ENCODE measurements at places on chromosomes 5 and 9.

DNA sequence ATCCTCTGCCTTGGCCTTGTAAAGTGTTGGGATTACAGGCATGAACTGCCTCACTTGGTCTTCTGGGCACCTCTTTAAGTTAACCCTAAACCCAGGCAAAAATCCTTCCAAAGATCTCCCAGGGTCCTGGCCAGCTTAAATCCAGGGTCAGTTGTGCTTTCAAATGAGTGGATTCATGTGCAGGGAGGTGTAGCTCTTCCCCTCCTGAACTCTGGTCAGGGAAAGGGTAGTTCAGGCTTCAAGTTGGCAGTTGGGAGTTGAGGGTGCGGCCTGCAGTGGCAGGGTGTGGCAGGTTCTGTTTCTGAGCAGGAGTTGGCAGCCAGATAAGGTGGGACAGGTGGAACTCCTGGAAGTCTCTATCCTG is 3.6 kb downstream of the HNRNPAB start:
- no peak for DNase-seq

DNA sequence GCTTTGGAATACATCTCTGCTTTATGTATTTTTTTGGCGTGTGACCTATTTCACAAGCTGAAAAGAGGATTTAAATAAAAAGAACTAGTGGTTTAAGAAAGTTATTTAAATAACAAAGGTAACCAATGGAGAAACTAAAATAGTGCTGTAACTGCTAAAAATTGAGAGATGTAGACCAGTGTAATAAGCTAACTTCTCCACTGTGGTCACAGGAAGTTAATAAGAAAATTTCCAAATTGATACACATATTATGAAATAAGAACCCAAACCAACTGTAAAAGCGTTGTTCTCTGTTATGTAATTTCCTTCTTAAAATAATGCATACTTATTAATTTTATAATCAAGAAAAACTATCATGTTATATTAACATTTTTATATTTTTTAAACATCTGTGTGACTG is 29.1 kb upstream of the ZFAND5 start:
- DNase-seq = no peak

GRCh38 chr9:70324963-70325362 is 66.2 kb downstream of the SMC5 start:
- no peak for DNase-seq

- no peak for DNase-seq
Measured at GRCh38 chr5:31469886-31470285, 62.0 kb downstream of the DROSHA start.

DNA sequence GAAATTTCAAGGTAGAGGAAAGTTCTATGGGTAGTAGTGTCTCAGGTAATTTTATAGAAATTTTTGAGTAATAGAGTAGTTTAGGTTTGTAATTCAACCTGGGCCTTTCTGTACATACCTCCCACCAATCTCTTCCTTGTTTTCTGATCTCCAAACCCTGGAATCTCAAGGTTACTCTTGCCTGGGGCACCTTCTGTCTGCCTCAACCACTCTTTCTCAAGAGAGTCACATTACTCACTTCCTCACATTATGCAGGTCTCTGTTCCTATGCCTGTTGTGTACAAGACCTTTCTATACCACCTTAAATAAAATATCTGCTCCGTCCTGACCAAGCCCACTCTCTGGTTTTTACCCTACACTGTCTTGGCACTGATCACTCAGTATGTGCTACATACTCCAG is 412.6 kb upstream of the CTNND2 start:
- DNase-seq = no peak

GRCh38 chr9:111348821-111349271 is 18.8 kb upstream of the OR2K2 start:
- DNase-seq = no peak

DNA sequence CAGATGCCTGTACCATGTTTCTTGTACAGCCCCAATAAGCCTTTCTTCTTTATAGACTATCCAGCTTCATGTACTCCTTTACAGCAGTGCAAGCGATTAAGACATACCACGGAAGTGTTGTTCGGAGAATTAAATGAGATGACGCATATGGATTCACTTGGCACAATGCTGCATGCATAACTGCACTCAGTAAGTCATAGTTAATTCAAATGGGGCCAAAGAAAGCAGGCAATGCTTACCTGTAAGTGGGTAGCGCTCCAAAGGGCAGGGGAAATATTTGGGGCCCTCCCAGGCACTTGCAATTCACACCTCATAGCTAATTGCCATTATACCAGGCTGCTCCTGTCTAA is 7.7 kb upstream of the ADRA1B start:
- DNase-seq = no peak

DNA sequence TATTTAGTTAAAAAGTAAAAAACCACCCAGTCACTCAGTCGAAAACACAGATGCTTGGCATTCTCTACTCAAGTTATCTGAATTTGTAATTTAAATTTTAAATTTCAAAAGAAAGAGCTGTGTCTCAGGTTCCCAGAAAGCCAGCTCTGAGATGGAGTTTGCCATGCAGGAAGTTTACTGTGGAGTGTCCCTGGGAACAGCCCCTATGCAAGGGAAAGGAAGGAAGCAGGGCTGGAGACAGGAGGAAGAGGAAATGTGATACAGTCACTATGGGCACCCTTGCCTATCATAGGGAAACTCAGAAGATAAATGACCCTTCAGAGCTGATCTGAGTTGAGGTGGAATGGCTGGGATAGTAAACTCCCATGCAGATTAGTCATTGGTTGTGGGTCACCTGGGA is 408.8 kb upstream of the ACTBL2 start:
- no peak for DNase-seq

GRCh38 chr9:77848897-77849296 is 182.7 kb downstream of the GNAQ start:
- DNase-seq = no peak

- no peak for DNase-seq
Measured at GRCh38 chr9:114475412-114476135, 29.7 kb downstream of the WHRN start.

- DNase-seq = no peak
Measured at GRCh38 chr9:71308454-71308853, 187.0 kb upstream of the TRPM3 start.

GRCh38 chr9:116452634-116453033 is 234.5 kb upstream of the TRIM32 start:
- no peak for DNase-seq

GRCh38 chr5:5676218-5676617 is 253.7 kb downstream of the ICE1 start:
- DNase-seq = no peak

DNA sequence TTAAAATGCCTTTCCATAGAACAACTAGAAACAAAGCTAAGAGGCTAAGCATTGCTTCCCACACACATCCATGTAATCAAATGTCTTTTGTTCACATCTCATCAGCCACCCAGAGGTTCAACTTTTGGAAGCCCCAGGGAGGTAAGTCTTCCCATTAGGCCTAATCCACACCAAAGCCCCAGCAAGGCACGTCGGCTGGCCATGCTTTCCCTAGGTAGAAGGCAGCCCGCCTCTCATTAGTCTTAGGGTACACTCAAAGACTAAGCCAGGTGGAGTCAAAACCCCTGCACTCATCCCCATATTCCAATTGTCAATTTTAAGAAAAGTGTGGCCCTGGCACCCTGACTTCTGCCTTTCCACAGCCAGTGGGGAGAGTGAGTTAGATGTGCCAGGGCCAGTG is 87.9 kb downstream of the ATPSCKMT start:
- no peak for DNase-seq

DNA sequence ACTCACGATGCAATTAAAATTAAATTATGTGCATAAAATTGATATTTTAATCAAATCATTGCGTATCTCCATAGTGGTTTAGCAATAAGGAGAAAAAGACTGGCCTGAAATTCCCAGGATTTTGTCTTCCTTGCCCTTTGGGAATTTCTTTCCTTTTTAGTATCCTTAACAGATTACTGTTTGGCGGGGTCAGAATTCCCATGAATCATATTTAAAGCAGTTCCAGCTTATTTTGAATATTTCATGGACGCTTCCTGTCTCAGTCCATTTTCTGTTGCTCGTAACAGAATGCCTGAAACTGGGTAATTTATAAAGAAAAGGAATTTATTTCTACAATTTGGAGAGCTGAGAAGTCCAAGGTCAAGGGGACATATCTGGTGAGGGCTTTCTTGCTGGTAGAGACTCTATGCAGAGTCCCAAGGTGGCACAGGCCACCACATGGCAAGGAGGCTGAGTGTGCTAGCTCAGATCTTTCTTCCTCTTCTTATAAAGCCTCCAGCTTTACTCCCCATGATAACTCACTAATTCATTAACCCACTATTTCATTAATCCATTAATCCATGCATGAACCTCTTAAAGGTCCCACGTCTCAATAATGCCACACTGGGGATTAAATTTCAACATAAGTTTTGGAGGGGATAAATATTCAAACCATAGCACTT is 37.8 kb downstream of the CDH6 start:
- no peak for DNase-seq

DNA sequence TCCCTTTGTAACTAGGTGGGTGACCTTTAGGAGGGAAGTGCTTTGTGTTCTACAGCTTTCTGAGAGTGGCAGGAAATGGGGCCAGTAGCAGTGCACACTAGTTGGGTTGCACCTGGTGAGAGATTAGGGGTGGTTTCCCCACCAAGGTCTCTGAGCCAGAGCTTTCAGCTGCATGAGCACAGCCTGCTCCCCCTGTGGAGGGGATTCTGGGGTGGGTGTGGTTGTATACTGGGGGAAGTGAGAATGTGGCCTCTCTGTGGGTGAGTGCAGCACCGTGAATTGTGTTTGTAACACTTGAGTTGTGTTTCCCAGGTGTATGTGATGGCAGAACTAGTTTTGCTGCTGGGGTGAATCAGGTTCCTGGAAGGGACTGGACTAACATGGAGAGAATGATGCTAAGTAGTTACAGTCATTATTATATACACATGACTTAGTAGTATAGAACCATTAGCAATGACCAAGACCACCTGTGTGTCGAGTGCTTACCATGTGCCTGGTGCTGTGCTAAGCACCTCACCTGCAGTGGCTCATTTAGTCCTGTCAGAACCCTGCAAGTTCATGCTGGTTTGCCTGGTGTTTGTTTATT is 11.8 kb upstream of the CXXC5 start:
- no peak for DNase-seq

DNA sequence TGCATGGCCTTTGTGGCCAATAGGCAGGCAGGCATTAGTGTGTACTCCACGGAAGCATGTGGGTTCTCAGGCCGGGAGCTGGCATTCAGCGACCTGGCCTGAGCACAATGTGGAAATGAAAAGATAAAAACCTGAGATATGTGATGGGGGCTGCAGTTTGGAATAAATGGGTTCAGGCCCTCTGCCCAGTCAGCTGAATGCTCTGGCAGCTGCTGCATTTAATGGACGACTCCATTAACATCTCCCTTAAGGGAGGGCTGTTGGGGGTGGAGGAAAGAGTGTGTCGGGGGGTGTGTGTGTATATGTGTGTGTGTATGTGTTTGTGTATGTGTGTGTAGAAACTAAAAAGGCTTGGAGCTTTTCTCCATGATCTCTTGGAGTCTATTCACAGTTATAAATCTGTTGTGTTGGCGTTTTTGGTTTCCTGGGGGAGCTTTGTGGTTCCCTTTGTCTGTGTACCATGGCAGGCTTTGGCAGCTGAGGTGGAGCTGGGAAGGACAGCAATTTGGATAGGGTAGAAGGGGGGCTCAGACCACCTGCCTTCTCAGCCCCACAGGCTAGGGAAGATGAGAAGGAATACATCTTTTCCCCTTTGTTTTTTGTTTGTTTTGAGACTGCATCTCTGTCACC is 27.3 kb upstream of the HSPA9 start:
- no peak for DNase-seq

DNA sequence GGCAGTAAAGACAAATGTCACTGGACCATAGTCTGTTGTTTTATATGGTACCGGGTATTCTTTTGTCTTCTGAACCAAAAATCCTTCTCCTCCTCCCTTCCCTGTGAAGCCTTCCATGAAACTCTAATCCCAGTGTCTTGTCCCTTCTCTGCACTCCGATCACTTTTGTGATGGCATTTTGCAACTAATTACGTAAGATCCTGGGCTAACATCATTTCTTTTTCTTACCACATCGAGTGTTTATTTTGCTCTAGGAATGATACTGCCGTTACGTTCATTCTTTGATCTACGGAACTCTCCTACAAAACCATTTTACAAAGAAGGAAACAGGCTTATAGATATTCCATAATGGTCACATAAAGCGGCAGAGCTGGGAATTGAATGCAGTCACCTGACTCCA is 33.7 kb downstream of the SNX18 start:
- DNase-seq = no peak

DNA sequence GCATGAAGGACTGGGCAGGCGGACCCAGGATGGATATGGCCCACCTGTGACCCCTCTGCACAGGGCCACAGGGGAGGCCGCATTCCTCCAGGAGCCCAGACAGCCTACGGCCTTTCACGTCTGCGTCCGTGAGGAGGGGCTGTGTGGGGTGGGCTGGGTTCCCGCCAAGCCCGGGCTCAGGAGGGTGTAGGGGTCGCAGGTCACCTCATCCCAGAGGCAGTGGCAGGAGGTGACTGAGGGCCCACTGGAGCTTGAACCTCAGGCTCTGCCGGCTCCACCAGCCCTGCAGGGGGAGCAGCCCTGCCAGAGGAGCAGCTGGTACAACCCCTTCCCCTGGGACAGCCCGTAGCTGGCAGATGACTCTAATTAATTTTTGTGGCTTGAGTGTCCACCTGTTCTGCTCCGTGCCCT is 40.7 kb upstream of the CACNA1B start:
- DNase-seq = no peak

- no peak for DNase-seq
Measured at GRCh38 chr5:160493806-160494338, 72.2 kb downstream of the PTTG1 start.

DNA sequence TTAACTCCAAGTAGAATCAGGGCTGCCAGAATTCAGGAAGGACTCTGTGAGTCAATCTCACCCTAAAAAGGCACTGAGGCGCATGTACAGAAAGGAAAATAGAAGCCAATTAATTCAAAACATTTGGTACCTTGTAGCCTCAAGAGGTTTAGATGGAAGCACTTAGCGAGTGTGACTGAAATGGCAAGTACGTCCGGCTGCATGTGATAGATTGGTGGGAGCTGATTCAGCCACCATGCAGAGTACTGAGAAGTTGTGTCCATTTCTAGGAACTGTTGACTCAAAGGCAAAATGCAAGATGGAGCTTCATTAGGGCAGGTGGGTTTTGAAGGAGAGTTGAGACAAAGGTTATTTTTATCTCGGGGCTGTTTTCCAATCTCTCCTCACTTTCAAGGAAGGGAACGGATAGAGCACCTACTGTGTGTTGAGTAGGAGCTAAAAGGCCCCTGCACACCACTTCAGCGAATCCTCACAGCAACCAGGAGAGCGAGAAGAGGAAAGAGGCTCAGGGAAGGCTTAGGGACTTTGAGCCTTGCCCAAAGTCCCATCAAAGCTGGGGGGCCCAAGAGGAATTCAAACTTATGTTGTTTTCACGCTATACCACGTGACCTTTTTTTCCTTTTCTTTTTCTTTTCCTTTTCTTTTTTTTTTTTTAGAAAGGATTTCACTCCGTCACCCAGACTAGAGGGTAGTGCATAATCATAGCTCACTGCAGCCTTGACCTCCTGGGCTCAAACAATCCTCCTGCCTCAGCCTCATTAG is 34.6 kb upstream of the CPEB4 start:
- DNase-seq = no peak

All from naive thymus-derived CD4-positive, alpha-beta T cell (primary cell).